ENCODE measurements at places on chromosomes 11 and 22.
A peak's percentile ranks its signal among the peaks of the same experiment; 100 is the strongest.

DNA sequence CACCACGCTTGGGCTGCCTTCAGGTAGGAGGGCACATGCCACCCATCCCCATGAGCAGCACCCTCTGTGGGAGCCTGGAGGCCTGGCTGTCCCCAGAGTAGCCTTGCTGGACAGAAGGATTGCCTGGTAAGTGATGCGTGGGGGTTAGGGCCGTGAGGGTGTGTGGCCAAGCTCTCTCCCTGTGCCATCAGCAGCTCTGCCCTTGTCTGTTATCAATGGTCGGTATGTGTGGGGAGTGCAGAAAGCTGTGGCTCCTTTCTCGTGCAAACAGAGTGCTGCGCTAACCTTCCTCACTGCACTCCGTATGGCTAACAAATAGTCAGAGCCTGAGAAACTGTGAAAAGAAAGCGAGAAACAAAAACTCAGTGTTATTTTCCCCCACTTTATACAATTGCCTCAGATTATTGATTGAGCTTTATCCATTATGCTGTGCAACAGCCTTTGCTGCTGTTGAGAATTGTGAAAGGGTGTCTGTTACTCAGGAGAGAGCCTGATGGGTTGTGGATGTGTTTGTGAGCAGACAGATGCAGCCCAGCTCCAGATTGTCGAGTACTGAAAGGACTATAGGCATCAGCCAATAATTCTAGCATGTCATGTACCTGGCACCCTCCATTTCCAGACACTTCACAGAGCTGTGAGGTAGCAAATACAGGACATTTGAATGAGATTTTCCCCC is 432.2 kb downstream of the NTM start:
- DNase-seq: no peak

GRCh38 chr11:122714004-122714403 is 58.5 kb downstream of the UBASH3B start:
- no peak for DNase-seq

- no peak for DNase-seq
Measured at GRCh38 chr22:28930357-28931007, 47.1 kb downstream of the ZNRF3 start.

- DNase-seq: peak; percentile 33
Measured at GRCh38 chr11:19676475-19677380, 35.9 kb upstream of the NAV2 start.

GRCh38 chr11:122131126-122131525 is 15.1 kb upstream of the BLID start:
- no peak for DNase-seq

DNA sequence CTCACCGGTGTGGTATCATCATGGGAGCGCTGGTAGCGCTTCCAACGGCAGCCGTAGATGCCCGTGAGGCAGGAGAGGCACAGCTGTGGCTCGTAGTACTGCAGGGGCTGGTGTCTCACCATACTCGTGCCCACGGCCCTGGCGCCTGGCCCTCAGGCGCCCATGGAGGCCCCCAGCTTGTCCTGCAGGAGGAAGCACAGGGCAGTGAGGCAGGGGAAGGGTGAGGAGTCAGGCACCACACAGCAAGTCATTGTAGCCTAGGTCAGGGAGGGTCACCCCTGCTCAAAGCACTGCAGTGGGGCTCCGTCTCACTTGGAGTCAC is 44.6 kb upstream of the KLHL35 start:
- DNase-seq: no peak

GRCh38 chr22:40182231-40182835 is 4.6 kb downstream of the TNRC6B start:
- DNase-seq: no peak

DNA sequence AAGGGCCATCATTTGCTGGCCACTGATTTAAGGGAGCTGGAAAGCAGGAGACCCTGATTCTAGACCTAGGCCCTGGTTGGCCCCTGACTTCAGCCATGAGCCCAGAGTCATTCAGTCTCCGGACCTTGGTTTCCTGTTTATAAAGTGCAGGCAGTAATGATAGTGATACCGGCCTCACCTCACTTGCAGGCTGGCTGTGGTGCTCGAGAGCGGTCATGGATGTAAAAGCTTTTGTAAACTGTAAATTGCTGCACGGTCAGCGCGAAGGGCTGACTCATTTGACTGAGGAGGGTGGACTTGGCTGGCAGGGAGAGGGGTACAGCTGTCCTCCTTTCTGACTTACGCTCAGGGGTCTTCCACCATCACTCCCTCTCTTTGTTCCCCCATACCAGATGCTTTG is 37.4 kb downstream of the FBLN1 start:
- no peak for DNase-seq

GRCh38 chr11:64410404-64410734 is 51.4 kb downstream of the RPS6KA4 start:
- no peak for DNase-seq

- no peak for DNase-seq
Measured at GRCh38 chr22:25382762-25383161, 163.3 kb downstream of the CRYBB2 start.

GRCh38 chr11:109994907-109995306 is 98.3 kb upstream of the ZC3H12C start:
- no peak for DNase-seq

DNA sequence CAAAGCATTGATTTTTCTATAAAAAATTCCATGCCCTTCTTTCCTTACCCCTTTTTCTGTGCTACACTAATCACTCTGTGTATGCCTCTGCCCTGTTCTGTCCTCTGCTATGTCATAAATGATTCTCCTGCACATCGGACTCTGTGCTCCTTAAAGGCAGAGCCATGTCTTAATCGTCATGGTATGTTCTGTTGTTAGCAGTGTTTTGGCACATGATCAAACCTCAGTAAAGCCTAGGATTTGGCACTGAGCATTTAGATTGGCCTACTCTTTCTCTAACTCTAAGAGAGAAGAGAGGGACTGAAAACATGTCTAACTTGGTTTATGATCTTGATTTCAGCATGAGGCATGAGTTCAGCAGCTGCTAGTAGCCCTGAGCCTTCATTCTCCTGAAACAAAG is 266.9 kb downstream of the AASDHPPT start:
- no peak for DNase-seq

DNA sequence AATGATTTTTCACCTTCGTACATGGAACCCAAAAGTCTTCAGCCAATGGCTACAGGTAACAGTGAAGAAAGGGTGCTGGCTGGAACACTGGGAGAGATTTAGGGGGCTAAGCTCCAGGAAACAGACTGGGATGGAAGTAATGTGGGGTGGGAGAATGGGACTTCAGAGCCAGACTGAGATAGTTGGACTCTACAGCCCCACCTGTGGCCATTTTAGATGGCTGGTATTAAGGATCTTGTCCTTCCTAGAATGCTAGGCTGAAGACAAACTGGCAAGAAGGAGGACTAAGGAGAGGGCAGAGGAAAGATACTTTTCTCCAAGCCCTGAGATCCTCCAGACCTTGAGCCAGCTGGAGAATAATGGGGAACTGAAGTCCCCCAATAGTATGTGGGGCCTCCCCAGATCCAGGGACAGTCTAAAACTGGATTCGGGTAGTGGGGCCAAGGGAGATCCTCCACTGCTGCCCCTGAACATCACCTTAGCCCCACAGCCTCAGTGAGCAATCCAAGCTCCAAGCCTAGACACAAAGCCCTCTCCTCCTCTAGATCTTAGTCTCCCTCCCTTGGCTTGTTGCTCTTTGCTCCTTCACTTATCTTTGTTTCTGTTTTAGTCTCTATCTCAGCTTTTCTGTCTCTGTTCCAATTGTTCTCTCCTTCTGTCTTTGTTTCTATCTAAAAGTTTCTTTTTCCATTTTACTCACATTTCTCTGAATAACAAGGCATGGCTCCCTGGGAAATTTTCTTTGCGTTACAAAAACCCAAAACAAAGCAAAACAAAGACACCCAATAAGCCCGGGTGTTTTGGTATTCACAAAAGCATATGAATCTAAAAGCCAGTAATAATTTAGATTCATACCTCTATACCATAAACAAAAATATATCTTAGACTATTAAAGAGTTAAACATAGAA is 16.2 kb upstream of the RRAS2 start:
- no peak for DNase-seq

DNA sequence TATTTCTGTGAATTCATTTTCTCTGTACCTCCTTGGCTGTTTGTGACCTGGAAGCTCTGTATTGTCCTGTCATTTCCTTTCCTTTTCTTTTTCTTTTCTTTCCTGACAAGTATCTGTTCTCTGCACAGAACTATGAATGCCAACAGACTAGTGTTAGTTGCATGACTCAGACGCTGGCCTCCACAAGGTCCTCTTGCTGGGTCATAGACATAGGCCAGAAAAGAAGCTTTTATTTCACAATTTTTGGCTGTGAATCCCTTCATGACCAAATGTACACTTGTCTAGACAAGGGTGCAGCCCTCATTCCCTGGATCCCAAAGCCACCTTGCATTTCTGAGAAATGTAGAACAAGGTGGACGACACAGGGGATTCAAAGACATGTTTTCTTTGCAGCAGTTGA is 104.1 kb upstream of the MTNR1B start:
- DNase-seq: no peak

- DNase-seq: peak; percentile 70
Measured at GRCh38 chr11:103870821-103871309, 165.6 kb upstream of the DDI1 start.

DNA sequence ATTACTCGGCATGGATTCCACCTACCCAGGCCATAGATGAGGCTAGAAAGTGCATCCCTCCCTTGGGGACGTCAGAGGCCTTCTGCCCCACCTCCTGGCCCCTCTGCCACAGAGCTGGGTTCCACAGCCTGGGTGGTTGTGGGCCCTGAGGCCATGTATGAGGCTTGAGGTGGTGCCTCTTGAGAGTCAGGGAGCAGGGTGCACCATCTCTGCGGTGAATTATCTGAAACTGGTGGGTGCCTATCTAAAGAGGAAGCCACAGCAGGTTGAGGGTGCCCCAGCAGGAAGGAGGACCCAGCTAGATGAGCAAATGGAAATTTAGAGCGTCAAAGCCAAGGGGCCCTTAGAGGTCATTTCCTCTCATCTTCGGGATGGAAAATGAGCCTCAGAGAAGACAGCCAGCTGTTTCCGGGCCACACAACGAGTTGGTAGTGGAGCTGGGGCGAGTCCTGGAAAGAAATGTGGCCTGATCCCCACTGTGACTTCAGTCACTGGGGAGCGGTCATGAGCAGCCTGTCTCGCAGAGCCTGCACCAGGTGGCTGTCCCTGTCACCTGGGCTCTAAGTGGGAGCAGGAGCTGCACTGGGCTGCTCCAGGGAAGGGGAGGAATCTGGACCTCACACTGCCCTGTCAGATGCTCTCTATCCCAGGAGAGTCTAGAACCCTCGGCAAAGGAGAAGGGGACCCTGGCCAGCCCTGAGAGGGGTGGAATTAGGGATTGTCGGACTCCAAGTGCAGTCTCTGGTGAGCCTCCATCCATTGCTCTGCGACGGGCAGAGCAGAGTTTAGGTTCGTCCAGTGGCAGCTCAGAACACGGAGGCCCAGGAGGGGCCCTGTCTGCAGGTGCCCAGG is 7.3 kb downstream of the ADORA2A start:
- DNase-seq: peak; percentile 69

DNA sequence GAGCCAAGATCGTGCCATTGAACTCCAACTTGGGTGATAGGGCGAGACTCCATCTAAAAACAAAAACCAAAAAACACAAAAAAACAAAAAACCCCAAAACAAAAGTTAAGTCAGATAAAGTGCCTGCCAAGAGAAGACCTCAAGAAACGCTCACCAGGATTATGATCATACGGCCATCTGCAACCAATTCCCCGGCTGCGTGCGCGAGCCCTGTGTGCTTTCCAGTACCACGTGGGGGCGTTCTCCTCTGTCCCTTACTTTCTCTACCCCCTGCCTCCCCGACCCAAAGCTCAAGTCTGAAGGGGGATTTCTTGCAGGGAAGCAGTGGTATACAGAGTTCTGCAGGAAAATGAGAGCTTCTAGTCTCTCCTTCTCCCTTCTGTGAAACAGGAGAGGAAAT is 10.5 kb upstream of the RPS19BP1 start:
- no peak for DNase-seq

DNA sequence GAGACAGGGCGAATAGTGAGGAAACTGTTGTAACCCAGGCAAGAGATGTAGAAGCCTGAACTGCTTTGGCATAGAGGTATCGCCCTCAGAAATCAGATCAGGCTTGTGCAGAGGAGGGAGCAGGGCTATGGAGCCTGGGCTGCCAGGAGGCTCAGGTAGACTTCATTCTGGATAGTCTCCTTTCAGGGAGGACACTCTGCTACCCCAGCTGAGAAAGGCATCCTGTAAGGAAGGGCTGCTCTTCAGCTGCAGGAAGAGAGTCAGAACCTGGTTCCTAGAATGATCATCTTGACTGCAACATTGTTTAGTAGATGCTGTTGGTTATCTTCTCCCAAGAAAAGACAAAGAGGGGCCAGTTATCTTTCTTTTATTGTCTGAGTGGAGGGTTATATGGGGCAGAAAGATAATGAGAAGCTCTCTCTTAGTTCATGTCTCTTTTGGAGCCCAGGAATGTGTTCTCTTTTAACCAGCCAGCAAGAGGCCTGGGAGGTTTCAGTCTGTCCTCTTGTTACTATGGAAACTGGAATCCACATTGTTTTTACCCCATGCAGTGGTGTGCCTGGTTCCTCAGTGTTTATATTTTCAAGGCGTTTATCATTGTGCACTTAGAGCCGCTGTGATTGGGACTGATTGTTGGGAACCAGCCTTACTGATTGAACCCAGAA is 95.7 kb downstream of the STIM1 start:
- no peak for DNase-seq

GRCh38 chr11:16299884-16300782 is 56.2 kb downstream of the SOX6 start:
- no peak for DNase-seq

- DNase-seq: no peak
Measured at GRCh38 chr11:19892876-19893275, 180.2 kb downstream of the NAV2 start.

- no peak for DNase-seq
Measured at GRCh38 chr11:31850365-31850764, 39.2 kb upstream of the PAX6 start.

DNA sequence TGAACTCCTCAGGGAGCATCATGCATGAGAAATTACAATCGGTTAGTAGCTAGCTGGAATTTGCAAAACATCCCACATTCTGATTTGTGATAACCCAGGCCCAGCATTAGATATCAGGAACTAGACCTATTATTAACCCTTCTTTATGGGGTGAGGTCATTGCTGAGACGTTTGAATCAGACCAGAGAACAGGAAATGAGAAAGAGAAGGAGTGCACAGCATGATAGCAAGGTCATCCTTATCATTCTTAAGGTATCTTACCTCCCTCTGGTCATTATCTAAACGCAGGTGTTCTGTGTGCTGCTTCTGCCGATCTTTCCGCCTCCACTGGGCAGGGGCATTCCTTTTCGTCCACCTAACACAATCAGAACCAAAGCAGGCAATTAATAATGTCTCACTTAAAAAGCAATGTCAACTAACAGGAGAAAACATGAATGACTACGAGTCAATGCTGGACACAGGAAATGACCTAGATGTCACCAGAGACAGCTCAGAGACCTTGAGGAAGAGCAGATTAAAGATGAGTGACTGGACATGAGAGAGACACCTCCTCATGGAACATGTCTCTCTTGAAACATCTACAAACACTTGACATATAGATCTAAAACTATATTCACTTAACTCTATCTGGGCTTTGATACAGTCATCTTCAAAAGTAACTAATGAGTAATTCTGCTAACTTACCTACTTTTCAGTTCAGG is 78.3 kb upstream of the SCUBE2 start:
- DNase-seq: no peak

Measured in psoas muscle (tissue), 8 donors.